ENCODE measurements at places on chromosomes 1 and 21.

DNA sequence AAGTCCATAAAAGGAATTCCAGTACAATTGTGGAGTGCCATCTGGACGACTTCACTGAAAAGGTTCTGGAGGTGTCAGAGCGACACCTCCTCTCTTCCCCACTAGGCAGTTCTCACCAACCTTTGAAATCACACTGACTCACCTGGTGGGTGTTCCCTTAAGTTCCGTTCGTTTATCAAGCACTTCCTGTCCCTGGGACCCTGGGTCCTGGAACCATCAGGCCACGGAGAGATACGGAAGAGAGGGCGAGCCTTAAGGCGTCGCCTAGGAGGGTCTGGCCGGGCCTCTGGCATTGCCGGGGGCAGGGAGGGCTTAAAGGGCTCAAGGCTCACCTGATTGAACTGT lies 317 bp downstream of the SPAG17 start:
- no peak for DNase-seq

DNA sequence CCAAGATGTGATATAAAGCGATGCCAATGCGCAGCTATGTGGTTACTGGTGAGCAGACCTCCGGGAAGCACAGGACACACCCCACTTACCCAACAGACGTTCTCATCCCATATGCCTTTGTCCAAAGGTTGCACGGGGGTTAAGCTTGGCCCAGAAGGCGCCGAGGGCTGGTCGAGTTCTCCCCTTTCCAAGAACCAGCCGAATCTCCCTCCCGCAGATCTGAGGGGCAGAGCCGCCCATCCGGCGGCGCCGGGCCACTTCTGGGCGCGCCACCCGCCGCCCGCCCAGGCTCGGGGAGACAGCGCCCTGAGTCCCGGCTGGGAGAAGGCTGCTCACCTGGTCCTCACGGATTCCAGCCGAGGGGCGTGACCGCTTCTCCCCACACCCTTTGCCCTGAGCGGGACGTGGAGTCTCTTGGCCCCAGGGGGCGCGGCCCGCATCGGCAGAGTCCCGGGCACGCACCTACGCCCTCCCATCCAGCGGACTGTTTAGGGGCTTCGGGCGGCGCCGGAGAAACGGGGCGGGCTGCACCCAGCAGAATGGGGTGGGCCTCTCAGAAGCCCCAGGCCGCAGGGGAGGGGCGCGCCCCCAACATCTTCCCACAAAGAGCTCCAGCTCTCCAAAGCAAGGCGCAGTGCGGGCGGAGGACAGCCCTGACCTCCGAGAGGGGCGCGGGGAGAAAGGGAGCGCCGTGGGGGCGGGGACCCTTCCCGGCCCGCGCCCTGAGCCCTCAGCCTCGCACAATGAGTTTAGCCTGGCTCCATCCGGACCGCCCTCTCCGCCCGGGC lies 615 bp downstream of the GPR161 start:
- DNase-seq: peak; percentile 21

DNA sequence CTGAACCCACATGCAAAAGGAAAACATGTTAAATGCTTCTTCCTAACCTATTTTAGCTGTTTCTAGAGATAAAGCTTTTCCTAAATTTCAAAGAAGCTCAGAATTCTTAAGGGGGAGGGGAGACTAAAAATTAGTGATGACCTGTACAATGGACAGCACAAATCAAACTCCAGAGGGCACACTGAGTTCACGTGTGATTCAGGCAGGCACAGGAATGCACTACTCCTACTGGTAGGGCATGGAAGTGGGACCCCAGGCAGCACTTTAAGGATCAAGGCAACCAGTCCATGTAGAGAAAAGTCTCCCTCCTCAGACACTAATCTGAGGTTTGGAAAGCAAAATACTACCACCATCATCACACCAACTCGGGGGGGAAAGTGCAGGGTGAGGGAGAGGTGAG lies 31.3 kb upstream of the CLCA4 start:
- DNase-seq: peak; percentile 36

GRCh38 chr1:153535242-153536011 lies at the start of gene S100A6:
Gene S100A6, minus strand, starts transcription at chr1:153535991. Its CDS starts 652 bp downstream, at chr1:153535339.
- DNase-seq: peak; percentile 37

DNA sequence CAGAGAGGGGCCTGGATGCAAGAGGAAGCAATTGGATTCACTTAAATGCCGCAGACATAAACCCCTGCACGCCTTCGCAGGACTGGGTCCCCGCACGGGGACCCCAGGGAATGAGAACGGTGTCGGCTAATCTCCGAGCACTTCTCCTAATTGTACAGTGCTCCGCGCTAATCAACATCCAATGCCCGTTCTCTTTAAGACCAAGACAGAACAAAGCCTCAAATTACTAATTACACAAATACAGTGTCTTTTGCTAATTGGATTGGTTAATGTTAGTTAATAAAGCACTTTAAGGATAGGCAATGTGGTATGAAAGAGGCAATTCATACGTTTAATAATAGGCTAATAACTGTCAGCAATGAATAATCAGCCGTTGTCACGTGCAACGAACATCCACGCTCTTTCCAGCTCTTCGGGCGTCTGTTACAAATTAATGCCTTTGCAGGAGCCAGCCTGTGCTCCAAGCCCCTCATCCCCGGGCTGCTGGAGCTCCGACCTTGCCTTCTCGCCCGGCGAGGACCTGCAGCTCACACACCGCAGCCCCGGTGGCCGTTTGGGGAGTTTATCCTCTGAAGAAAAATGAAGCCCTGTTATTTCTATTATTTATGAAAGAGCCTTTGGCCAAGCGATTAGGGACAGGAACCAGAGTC lies 157.8 kb downstream of the PRDM16 start:
- no peak for DNase-seq

GRCh38 chr1:203649999-203650836 lies 23.6 kb downstream of the ATP2B4 start:
- DNase-seq: peak; percentile 62

- peak; percentile 85 for DNase-seq
Observed at GRCh38 chr1:169072945-169073725, 33.4 kb upstream of the ATP1B1 start.

DNA sequence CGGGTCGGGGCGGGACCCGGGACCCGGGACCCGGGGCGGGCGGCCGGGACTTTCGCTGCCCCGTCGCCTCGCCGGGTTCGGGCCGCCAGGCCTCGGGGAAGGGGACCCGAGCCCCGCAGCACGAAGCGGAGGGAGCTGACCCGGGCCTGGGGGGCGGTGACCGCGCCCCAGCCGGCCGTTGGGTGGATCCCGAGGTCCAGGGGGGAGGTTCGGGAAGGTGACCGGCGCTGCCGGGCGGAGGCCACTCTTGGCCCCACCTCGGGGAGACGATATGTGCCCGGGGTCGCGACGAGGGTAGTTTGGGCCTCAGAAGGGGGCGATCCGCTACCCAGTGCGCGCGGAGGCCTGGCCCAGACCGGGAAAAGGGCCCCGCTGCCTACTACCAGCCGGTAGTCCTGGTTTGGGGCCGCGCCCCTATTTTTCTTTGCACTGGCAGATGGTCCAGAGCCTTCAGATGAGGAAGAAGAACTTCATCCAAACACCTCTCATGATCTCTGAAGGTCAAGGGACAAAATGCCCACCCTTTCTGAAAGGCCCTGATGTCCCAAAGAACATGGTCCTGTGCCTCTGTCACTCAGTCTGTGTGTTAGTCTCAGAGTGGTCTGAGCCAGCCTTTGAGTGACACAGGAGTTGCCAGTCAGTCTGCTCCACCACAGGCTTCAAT lies 766 bp downstream of the AGO4 start:
- DNase-seq: peak; percentile 9

- DNase-seq: no peak
Observed at GRCh38 chr1:2589431-2590232, 3.1 kb downstream of the PRXL2B start.

GRCh38 chr1:83583351-83584014 lies 415.4 kb downstream of the TTLL7 start:
- DNase-seq: peak; percentile 58

DNA sequence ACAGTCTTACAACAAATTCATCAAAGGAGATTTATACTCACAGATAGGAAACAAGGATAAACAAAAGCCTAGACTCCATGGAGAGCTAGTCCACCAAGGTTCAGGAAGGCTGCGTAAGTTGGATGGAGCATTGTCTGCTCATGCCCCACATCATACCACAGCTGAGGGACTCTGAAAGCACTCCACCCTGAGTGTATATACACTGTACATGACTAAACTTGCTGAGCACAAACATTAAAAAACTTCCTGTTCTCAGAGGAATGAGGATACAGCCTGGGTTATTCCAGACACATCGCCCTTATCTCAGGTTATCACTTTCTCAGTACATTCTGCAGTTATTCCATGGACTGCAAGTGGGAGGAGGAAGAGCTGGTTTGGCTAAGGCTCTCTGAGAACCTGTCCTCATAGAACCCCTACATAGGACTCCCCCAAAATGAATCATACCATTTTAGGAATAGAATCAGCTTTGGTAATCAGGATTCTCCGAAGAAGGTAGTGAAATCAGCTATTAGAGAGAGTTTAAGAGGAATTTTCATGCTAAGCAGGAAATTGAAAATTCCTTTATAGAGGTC lies 58.0 kb upstream of the PRMT6 start:
- no peak for DNase-seq

DNA sequence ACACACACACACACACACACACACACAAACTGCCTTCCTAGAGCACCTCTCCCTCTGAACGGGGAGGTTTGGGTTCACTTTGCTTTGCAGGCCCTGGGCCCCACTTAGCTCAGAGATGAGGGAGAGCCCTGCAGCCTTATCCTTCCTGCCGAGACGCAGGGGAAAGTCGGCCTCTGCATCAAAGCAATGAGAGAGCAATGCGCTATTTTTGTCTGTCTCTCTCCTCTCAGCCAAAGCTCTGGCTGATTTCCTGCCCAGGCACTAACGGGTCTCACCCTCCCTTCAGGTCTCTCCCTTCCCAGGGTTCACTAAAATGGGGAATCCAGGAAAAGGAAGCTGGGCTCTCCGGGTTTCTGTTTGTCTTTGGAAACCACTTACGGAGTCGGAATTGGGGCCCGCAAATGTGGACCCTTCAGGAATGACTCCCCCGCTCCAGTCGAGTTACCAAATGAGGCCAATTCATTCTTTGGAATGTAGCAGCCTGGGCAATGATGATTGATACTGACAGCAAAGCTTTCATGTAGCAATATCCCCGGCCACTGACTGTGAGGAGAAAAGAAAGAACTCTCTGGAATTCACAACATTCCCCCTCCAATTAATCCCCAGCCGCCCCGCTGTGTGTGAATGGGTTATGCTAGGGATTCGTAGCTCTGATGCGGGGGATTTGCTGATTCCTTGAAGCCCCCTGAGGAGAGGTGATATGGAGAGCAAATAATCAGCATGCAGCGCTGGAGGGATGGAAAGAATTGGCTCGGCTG lies 61.5 kb upstream of the WLS start:
- no peak for DNase-seq

All from T47D (cell line).